ENCODE measurements at places on chromosomes 1 and 21.

- no peak for DNase-seq
Measured at GRCh38 chr1:117580436-117580835, 25.4 kb upstream of the TENT5C start.

DNA sequence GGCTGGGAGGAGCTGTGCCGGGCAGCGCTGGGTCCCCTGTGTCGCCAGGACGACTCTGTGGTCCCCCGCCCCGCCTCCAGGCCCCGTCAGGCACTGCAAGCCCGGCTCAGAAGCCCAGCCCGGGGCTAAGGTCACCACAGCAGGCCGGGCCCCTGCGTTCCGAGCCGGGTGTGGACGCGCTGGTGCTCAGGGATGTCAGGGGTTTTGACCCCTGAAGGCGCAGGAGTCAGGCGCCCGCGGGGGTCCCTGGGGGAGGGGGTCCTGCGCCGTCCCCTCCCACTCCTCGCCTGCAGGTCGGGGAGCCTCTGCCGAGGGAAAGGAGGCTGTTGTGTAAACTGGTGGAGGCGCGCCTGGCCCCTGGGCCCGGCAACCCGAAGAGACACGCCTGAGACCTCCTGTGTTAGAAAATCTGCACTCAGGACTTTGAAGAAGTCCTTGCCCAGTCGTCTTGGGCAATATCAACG lies 23.7 kb upstream of the TMEM54 start:
- no peak for DNase-seq

DNA sequence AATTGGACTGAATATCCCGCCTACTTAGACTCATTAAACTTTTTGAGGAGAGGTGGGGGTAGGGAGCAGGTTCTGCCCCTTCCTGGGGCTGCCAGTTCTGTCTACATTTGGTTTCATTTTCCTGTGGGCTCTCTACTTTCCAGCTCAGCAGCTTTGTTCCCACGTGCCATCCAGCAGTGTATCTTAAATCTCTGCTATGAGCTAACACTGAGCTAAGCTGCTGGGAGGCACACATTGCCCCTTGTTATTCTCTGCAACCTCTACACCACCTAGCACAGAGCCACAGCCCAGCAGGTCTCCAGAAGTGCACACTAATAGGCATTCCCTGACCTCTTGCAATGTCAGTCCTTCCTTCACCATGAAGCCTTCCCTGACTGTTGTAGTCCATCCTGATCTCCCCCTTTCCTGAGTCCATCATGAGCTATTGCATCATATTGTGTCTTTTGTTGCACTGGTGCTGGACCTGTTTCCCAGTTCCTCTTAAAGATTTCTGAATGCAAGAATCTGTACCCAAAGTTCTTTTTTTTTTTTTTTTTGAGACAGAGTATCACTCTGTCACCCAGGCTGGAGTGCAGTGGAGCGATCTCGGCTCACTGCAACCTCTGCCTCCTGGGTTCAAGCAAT lies 28.7 kb upstream of the NRDC start:
- DNase-seq, result no peak

GRCh38 chr1:48500541-48501450 lies 28.8 kb upstream of the SPATA6 start:
- no peak for DNase-seq

GRCh38 chr1:24717887-24718650 lies 27.2 kb upstream of the CLIC4 start:
- DNase-seq, result no peak

DNA sequence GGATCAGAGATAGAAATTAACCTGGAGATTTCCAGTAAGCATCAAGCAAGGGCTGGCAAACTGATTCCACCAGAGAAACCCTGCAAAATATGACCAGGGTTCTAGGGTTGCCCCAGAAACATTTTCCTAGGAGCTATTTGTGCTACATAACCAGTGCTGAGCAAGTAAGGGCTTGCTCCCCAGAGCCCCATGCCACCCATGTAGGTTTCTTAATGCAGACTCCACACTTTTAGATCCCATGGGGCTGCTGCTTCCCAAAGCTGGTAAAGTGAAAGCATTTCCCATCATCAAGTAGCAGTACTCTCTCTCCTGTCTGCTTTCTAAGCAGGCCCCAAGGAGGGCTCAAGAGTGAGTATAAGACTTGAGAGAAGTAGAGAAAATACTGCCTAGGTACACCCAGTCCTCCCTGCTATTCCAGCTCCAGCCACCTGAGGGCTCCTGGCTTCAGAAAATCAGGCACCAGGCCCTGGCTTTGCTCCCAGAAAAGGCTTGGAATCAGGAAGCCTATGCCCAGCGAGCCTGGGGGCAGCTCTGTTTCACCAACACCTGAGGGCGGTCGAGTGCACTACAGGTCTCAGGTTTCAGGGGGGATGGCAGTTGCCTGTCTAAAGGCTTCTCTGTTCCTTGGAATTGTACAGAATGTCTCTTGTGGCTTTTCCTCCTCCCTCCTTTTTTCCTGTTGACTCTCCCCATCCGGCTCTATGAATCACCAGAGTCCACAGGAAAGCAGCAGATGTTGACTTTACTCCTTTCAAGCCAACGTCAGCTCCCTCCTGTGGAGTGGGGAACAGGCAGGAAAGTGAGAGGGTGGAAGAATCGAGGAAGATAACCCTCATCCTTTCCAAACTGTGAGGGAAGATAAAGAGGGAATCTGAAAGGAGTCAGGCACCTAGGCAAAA lies 6.2 kb upstream of the ANKRD35 start:
- DNase-seq, result peak; percentile 97

DNA sequence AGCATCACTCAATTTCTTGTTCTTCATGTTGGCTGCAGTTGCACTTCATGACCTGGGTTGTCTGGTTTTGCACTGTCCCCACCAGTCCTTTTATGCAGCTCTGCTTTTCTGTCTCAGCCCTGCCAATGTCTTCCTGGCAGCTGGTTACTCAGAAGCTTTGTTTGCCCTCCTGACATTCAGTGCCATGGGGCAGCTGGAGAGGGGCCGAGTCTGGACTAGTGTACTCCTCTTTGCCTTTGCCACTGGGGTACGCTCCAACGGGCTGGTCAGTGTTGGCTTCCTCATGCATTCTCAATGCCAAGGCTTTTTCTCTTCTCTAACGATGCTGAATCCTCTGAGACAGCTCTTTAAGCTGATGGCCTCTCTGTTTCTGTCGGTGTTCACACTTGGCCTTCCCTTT lies 6.6 kb downstream of the PIGV start:
- DNase-seq, result no peak

Data from GM04504 (cell line).